Small intestine (tissue), 16 donors: ENCODE measurements at places on chromosomes 16 and 17. TPM values are rescaled to one million over a fixed set of nuclear protein-coding genes. Genes with fewer than 3 reads are reported as not detected.
A peak's percentile ranks its signal among the peaks of the same experiment; 100 is the strongest.

BCL6B gene
- polyA plus RNA-seq, result 8.7 TPM

DNA sequence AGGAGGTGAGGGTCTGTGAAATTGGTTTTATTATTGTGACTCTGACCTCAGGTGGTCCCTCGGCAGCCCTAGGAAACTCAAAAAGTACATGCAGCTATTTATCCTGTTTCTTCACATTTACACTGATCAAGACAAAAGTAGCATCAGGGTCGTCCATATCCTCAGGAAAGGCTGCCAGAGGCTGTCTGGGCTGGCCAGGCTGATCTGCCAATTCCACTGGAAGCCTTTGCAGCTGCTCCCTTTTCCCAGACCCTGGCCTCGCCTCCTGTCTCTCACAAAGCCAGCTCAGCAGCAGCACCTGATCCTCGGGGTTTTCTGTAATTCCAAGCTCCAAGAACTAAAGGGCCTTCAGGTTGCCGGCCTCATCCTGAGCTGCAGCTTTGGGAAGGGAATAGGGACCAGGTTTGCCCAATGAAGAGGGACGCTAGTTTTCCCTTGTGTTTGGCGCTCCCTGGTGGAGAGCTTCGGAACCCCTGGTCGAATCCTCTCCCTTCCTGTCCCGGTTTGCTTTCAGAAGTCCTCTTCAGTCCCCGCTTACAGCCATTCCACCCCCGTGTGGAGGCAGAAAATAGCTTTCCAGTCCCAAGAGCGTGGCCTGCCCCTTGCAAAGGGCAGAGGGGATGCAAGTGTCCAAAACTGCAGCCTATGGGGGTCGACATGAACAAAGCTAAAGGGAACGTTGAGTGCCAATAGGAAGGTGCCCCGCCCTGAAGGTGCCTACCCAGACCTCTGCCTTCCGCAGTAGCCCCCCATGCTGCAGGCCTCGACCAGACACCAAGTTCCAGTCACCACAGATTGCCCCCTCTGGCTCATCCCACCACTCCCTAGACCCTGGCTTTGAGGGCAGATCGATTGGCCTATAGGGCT is 13.4 kb downstream of the MFSD6L start:
- no peaks in the 10 kb centered on the region for H3K4me1 ChIP-seq
- H3K27me3 ChIP-seq, result no peaks in the 10 kb centered on the region
- DNase-seq, result peak; percentile 76
- no peak overlapping the region for H3K27ac ChIP-seq

- no peaks in the 10 kb centered on the region for H3K4me1 ChIP-seq
- H3K27me3 ChIP-seq, result no peaks in the 10 kb centered on the region
- DNase-seq, result no peak
- H3K36me3 ChIP-seq, result peaks cover 2% of the 10 kb centered on the region
- H3K27ac ChIP-seq, result no peak overlapping the region
Observed at GRCh38 chr16:30926937-30927788, 3.8 kb downstream of the FBXL19 start.

C16orf92 gene
- polyA plus RNA-seq, result not detected

DNA sequence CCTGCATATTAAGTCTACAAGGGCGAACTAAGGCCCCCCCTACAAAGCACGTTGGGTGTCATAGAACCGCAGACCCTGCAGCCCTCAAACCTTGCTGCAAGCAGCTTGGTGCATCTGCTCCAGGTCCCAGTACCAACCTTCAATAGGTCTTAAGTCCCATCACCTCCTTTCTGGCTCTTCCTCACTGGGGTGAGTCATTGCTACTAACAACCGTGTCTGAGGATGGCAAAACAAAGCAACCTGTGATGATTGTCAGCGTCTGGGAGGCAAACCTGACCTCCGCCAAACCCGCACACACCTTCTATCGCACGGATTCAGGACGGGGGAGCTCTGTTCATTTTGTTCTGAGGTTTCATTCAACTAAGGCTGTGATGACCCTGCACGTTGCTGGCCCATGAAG is 138.9 kb downstream of the SLC39A11 start:
- no peak overlapping the region for H3K4me3 ChIP-seq
- H3K27me3 ChIP-seq, result no peaks in the 10 kb centered on the region
- no peaks in the 10 kb centered on the region for H3K36me3 ChIP-seq
- DNase-seq, result no peak
- no peak overlapping the region for H3K27ac ChIP-seq

PYY gene
- polyA plus RNA-seq, result 192 TPM

- no peak overlapping the region for H3K4me3 ChIP-seq
- no peak for DNase-seq
- no peaks in the 10 kb centered on the region for H3K4me1 ChIP-seq
Observed at GRCh38 chr17:41617698-41618097, 5.1 kb upstream of the KRT16 start.

DNA sequence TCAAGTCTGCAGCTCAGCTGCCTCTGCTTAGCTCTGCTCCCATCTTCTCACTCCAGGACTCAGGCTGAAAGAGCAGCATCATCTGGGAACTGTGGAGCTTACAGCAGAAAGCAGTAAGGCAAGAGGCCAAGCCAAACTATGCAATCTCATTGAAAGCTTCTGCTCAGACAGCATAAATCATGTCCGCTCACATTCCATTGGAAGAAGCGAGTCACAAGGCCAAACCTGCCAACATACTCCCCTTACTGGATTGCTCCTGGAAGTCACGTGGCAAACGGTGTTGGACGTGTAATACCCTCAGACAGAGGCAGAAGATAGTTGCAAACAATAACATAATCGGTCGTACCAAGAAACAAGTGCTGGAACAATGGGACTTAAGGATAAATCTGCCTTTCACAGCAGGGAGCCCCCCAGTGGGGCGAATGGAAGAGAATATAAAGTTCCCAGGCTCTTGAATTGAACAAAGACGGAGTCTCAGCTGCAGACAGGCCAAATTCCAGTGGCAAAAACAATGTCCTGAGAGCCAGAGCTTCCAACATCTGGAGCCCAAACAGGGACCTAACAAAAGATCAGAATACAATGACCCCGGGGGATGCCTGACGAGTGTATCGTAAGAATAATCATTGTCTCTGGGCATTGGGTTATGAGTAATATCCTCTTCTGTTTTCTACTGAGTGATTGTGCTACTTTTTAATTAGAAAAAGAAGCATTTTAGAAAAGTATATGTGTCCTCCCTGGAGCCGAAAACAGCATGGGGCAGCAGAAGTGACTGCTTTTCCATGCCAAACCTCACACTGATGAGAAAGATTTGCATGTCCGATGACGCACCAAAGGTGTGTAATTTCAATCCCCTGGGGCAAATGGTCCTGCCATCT is 68.4 kb downstream of the CMC2 start:
- H3K27ac ChIP-seq, result no peak overlapping the region
- H3K4me1 ChIP-seq, result no peaks in the 10 kb centered on the region
- H3K36me3 ChIP-seq, result no peaks in the 10 kb centered on the region
- H3K4me3 ChIP-seq, result no peak overlapping the region
- no peak for DNase-seq
- H3K27me3 ChIP-seq, result no peaks in the 10 kb centered on the region

- H3K4me3 ChIP-seq, result no peak overlapping the region
- no peaks in the 10 kb centered on the region for H3K4me1 ChIP-seq
- no peak overlapping the region for H3K27ac ChIP-seq
- H3K27me3 ChIP-seq, result no peaks in the 10 kb centered on the region
Observed at GRCh38 chr17:11461993-11462548, 136.2 kb upstream of the DNAH9 start.

GRCh38 chr17:39107973-39108372 is 43.5 kb downstream of the PLXDC1 start:
- no peak for DNase-seq
- H3K36me3 ChIP-seq, result no peaks in the 10 kb centered on the region
- no peak overlapping the region for H3K4me3 ChIP-seq
- H3K27ac ChIP-seq, result no peak overlapping the region
- peaks cover 2% of the 10 kb centered on the region for H3K4me1 ChIP-seq

NUPR1 gene
- polyA plus RNA-seq, result 6.6 TPM

SCGB1C2 gene
- not detected for polyA plus RNA-seq

DNA sequence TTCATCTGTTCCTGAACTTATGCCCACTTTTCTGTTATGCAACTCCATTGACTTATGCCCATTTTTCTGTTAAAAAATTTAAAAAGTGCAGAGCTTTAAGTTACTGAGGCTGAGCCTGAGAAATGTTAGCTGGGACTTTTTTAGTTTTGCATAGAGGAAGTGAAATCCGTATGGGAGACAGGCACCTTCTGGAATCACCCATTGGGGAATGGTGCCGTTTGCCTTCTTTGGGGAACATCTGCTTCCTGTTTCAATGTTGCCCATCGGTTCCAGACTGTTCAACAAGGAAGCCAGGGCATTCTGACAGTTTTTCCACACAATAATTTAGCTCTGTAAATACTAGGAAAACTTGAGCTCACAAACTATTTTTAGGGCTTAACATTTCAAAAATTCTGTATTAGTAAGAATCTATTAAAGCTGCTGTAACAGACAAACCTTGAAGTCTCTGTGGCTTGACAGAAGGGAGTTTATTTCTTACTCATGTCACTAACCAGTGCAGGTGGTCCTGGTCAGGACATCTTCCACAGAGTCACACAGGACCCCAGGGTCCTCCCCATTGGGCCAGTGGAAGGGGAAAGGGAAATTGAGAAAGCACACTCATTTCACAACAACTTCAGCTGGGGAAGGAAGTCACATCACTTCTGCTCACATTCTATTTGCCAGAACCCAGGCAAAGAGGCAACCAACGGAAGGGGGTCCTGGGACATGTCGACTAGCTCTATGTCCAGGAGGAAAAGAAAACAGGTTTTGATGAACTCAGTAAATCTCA is 17.2 kb downstream of the PRKCB start:
- H3K4me1 ChIP-seq, result no peaks in the 10 kb centered on the region
- no peak for DNase-seq
- H3K27me3 ChIP-seq, result no peaks in the 10 kb centered on the region
- no peaks in the 10 kb centered on the region for H3K36me3 ChIP-seq
- no peak overlapping the region for H3K4me3 ChIP-seq

DNA sequence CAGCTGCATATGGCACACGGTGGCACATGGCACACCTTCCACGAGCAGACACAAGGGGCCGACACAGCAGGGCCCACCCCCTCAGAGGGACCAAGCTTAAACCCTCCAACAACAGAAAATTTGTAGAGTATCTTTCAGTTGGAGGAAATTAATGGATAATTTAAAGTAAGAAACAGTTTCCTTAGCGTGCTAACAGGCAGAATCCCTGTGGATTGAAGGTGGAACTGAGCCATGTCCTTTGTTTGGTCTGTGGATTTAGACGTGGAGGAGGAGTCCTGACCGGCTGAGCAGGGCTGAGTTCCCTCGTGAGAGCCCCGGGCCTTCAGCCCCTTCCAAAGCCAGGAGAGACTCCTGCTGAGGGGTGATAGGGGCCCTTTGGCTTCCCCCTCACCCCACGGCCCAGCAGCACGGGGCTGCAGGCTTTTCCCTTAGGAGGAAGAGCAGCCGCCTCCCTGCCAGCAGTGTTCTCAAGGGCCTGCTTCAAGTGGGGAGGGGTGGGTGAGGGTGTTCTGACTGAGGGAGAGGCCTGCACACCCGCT is 1.4 kb upstream of the CYB561 start:
- H3K4me3 ChIP-seq, result no peak overlapping the region
- no peaks in the 10 kb centered on the region for H3K27me3 ChIP-seq
- no peaks in the 10 kb centered on the region for H3K36me3 ChIP-seq

- no peaks in the 10 kb centered on the region for H3K27me3 ChIP-seq
- no peak overlapping the region for H3K4me3 ChIP-seq
- DNase-seq, result peak; percentile 41
- peaks cover 26% of the 10 kb centered on the region for H3K4me1 ChIP-seq
- peak overlapping the region; percentile 10 for H3K27ac ChIP-seq
Observed at GRCh38 chr16:11100239-11100750, 155.7 kb downstream of the SOCS1 start.

PDE6G gene
- polyA plus RNA-seq, result 2.8 TPM
